Caco-2 (cell line): ENCODE measurements at places on chromosomes 16 and 17.
A peak's percentile ranks its signal among the peaks of the same experiment; 100 is the strongest.

- DNase-seq = peak; percentile 71
Measured at GRCh38 chr17:82003411-82004381, 19.0 kb downstream of the CENPX start.

- peak; percentile 59 for DNase-seq
Measured at GRCh38 chr16:90077757-90078578, 837 bp upstream of the PRDM7 start.

- no peak for DNase-seq
Measured at GRCh38 chr17:78892520-78892919, 10.5 kb downstream of the CEP295NL start.

DNA sequence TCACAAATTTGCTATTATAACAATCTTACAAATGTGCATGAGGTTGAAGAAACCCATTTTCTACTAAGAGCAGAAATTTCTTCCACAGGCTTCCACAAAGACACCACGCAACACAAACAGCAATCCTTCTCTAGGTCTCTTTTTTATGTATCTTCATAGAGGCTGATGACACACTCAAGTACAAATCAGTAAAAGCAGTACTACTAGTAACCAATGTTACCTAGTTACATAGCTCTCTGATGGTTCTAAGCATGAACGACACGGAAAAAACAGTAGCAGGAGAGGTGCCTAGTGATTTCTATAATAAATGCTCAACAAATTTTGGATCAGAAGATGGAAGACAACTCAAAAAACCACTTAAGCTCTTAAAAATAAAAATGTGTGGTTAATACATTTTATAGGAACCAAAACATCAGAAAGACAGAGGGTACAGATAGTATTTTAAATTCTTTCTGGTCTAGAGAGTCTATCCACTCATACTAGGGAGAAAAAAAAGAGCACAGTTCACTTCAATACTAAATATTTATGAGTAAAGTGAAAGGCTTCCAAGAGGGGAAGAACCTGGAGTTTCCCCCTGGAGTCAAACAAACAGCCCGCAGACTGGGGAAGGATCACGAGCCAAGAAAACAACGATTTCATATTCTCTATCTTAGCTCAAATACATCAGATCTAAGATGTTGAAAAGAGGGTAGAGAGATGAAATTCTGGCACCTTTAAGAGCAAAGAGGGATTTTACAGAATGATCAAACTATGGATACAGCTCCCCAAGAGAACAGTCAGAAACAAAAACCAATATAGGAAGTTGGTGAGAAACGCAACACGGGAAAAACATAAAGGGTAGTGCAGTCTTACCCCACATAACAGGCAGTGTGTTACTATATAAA is 40.2 kb downstream of the SMG6 start:
- no peak for DNase-seq

- DNase-seq = no peak
Measured at GRCh38 chr17:47665655-47666054, 15.9 kb downstream of the KPNB1 start.

DNA sequence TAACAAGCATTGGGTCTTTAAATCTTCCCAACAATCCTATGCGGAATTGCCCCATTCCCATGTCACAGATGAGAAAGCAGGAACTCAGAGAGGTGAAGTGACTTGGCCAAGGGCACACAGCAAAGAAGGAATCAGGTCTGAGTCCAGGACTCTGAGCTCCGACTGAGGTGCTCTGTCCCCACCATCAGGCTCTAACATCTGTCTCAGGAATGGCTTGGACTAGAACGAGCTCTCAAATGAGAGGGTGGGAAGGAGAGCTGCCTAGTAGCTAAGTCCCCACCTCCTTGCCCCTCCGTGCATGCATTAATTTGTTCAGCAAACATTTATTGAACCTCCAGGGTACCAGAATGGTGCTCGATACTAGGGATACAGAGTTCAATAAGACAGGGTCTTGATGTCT is 26.7 kb downstream of the ABCC3 start:
- DNase-seq = no peak

GRCh38 chr16:87391324-87391949 is 699 bp upstream of the MAP1LC3B start:
- peak; percentile 71 for DNase-seq

GRCh38 chr17:39828443-39828842 is 35.7 kb downstream of the IKZF3 start:
- no peak for DNase-seq

- no peak for DNase-seq
Measured at GRCh38 chr16:27517664-27518063, 32.0 kb downstream of the GTF3C1 start.

DNA sequence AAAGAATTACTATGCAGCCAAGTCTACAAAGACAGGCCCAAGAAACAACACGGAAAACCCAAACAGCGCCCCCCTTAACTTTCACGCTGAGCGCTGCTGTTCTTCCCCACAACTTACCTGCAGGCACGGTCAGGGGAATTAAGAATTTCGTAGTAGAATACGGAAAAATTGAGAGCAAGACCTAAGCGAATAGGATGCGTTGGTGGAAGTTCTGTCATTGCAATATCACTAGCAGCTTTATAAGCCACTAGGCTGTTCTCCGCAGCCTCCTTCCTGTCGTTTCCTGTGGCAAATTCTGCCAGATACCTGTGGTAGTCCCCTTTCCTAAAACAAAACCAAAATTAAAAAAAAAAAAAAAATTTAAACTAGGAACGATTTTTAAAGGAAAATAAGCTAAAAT is 39.0 kb downstream of the YWHAE start:
- DNase-seq = no peak

GRCh38 chr16:68711421-68712139 is 25.5 kb upstream of the CDH1 start:
- no peak for DNase-seq

GRCh38 chr16:75062135-75062975 is 54.2 kb downstream of the LDHD start:
- no peak for DNase-seq

DNA sequence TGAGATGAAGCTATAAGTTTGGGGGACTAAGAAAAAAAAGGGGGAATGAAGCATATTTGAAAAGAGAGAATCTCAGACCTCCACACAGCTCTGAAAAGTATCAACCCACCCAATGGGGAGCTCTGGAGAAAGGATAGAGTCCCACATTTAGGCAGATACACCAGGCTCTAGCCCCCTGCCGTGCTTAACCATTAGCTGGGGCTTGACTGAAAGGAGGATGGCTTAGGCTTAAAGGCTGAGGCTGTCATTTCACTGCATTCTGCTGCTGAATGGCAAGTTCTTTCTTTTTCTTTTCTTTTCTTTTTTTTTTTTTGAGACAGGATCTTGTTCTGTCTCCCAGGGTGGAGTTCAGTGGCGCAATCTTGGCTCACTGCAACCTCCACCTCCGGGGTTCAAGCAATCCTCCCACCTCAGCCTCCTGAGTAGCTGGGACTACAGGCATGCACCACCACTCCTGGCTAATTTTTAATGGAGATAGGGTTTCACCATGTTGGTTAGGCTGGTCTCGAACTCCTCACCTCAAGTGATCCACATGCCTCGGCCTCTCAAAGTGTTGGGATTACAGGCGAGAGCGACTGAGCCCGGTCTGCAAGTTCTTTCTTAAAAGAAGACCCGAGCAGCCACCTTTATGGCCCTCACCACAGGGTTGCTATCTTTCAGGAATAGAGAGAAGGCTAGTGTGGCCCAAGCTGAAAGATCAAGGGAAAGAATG is 9.0 kb upstream of the MMP2 start:
- no peak for DNase-seq

DNA sequence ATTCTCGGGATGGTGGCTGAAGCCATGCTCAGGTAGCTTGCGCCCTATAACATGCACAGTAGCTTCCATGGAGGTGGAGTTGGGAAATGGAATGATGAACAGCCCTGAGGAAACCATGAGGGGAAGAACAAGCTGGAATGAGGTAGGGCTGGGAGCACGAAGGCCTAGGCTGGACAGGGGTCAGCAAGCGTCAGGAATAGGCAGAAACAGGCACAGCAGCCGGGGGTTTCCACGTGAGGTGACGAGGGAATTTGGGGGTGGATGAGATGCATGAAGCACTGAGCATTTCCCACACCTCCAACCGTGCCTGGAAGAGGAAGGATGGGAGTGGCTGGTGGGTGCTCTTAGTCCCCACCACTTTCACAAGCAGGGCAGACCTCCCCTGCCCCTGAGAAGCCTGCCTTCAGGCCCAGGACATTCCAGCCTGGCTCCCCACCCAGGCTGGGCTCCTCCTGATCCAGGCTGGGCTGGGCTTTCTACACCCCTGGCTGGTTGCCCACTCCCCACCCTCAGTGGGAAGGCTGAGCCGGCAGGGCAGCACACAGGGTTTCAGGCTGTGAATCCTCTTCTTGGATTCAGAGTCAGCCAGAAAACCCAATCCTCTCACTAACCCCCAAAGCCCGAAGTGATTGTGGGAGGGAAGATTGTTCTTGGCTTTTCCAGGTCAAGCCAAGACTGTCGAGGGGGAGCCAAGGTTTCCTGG is 21.9 kb downstream of the PLEKHG4 start:
- no peak for DNase-seq

GRCh38 chr16:31502981-31503380 is 5.2 kb downstream of the RUSF1 start:
- DNase-seq = no peak

DNA sequence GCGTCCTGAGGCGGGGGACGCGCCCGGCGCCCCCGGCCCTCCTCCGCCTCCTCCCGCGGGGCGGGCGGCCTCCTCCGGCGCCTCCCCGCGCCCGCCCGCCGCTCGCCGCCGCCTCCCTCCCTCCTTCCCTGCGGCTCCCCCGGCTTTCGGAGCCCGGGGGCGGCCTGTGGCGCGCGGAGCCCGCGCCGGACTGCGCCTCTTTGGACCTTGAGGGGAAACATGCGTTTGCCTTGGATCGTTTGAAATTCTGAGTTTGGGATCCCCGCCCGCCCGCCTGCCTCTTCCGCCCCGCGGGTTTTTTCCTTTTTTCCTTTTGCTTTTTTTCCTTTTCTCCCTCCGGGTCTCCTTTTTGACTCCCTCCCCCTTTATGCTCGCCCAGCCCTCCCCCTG is 390 bp downstream of the ZNRF1 start:
- DNase-seq = peak; percentile 54

DNA sequence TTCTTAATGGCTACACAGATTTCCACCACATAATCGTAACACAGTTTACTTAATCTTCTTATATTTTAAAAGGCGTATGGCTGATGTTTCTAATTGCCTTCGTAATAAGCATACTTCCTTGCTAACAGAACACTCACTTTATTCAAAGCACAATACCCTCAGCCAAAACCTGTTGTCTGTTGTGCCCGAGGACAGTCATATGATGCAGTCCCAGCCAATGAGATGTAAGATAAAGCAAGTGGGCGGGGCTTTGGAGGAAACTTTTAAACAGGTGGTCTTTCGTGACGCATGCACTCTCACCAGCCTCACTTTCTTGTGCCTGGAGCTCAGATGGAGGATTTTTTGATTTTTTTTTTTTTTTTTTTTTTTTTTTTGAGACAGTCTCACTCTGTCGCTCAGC is 174.1 kb downstream of the ZFHX3 start:
- DNase-seq = no peak

DNA sequence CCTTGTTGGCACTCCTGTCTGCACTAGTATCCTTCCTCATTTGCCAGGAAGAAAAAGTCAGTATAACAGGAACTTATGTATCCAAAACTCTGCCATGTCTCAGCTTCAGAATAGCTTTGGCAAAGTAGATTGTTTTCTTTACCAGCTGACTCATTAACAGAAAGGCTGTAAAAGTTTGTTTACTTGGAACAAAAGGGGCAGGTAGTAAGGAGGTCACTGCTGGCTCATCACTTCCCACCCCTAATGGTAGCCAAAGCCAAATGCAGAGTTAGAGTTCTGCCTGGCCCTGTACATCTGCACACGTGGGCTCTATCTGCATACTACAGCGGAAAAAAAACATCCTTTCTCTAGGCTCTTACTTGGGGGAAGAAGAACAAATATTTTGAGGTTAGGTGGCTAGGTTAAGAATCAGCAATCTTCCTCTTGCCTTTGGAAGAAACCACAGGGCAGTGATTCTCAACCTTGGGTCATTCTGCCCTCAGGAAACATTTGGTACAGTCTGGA is 90.9 kb upstream of the BCAR1 start:
- DNase-seq = no peak

DNA sequence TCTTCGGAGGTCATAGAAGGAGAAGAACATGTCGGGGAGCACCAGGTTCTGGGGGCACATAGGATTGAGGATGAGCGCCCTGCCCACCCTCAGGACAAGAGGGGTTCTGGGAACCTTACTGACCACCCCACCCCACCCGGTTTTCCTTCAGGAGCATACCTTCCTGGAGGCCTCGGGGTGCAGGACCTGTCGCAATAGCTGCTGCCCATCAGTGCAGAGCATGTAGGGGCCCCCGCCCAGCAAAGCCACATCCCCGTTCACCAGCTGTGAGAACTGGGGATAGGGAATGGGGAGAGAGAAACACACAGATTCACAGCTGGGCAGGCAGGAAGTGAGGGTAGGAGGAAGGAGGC is 2.1 kb downstream of the ESRP2 start:
- no peak for DNase-seq
